Activated CD4-positive, alpha-beta T cell treated with anti-CD3 and anti-CD28 coated beads for 1 hour (primary cell): ENCODE measurements at places on chromosomes 1 and 21.

DNA sequence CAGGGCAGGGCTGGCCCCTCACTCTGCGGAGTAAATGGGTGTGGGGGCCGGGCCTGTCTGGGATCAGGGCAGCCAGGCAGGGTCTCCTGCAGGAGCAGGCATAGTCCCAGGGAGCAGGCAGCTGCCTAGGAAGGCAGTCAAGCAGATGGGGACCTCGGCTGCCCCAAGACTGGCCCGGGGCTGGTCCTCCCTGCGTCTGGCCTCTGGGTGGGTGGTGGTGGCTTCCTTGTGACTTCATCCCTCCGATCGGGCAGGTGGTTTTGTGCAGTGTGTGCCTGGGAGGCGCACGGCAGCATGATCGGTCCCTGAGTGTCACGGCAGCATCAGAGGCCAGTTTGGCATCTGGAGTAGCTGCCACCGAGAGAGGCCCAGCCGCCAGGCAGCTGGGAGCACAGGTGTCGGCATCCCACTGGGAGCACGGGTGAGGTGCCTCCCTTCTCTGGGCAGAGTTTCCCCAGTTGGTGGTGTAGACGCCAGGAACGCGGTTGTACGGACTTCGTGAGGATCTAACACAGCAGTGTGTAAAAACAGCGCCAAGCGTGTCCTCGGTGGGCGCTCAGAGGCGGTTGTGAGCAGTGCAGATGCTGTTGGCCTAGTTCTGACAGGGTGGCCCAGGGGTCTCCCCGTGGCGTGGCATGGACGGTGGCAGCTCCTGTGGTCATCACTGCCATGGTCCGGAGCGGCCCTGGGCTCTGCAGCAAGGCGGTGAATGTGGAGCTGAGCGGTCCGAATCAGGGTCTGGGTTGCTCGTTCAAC, 45.9 kb downstream of the PRKCZ start:
- DNase-seq, result no peak

- no peak for DNase-seq
Measured at GRCh38 chr21:36103434-36103833, 31.4 kb upstream of the CBR3 start.

DNA sequence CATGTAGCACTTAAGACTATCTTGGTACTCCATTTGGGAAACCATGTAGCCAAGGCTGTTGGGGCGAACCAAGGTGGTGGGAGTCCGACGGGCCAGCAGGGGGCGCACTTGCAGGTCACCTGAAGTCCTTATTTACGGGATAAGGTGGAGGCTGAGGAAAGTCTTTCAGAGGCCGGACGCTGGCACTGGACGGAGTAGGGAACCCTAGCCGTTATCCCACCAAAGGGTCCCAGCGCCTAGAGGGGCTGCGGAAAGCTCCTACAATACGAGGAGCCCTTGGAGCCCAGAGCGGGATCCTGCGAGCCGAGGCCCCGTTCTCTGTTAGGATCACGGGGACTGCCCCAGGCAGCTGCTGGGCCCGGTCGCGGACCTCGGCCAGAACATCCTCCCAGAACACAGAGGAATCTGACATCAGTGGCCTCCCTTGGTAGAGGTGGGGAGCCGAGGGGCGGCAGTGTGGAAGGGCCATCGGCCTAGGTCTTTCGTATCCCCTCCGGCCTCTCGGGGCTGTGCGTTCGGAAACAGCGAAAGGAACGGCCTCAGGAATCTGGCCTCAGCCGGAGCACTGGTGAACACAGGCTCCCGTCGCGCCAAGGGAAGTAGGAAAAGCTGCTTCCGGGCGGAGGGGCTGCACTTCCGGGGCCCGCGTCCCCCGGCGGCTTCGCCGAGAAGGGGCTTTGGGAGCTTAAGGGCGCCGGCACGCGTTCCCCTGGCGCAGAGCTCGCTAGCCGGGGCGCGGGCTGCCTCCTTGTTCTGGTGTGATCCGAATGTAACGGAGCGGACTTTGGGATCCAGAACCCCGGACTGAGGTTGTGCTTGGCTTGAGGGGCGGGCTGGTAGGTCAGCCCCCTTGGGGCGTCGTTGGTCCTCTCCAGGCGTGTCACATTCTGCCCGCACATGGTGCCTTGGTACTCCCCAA, 29.9 kb upstream of the RPTN start:
- DNase-seq, result peak; percentile 66

DNA sequence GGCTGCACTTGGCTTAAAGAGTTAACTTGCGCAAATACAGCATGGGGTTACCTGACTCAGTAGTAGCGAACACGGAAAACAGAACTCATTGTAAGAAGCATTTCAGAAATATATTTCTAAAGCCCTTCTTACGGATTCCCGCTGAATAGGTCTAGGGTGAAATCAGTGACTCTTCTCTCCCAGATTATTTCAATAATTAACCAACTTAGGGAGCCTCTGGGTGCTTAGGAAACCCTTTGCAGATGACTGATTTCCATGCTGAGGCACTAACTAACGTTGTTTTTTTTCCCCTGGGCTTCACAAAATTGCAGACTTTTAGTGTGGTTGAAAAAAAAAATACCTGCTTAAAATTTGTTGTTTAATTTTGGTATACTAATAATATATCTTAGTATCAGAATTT, 40.3 kb downstream of the BTG3 start:
- DNase-seq, result no peak

DNA sequence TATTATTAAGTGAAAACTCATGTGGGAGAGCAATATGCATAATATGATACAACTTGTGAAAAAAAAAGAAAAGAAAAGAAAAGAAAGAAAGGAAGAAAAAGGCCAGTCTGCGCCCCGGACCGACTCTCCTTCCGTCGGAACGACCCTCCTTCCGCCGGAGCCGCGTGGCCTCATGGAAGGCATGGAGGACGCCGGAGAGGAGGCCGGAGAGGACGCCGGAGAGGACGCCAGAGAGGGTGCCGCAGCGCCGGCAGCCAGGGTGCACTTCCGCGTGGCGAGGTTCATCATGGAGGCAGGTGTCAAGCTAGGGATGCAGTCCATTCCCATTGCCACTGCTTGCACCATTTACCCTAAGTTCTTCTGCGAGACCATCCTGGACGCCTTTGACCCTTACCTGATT, 185.9 kb downstream of the NR5A2 start:
- no peak for DNase-seq

DNA sequence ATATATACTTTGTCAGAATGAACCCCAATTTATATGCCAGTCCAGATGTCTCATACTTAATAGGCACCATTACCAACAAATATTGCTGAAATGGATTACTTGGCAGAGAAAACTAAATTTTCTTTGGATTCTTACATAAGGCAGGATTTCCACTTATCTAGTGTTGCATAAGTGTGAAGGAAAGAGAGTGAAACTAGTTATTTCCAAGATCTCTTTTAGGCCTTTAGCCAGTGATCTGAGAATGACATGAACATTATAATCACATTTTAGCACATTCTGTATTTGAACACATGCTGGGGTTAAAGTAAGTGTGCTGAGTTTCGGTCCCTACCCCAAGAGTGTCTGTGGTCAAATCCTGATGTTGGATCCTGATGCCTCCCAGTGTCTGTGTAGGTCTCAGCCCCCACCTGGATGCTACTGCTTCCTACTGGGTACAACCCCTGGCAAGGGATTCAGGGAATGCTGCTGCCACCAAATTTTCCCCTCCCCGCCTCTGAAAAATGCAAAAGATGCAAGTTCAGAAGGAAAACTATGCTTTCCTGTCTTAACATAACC, 11.2 kb downstream of the DDAH1 start:
- DNase-seq, result no peak

DNA sequence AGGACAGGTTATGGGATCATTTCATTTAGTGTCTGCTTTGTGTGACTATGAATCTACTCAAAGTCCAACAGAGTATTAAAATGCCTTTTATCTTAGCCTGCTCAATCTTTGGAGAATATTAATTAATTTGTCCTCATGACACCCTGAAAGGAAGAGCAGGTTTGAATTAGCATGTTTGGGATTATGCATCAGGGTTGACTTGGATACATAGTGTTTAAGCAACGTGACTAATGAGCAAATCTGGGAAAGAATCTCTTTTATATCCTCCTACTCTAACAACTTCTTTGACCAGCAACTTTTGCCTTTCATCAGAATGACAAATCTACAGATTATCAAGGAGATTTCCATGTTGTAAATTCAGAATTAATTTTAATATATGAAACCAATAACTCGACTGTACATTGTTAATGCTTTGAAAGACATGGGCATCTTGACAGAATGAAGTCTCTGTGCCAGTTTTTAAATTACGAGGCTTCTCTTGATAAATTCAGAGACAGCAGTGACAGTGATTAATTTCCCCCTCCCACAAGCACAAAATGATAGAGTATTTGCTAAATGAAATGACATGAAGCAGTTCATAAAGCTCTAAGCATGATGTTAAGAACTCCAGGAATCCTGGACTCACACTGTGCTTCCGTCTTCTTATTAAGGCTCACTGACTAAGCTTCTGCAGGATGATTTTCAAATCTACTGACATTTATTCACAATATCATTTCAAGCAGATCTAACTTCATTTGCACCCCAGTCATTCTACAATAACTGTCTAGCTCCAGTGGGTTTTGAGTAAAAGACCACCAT, 156.5 kb downstream of the PCNX2 start:
- DNase-seq, result no peak

GRCh38 chr1:207331354-207332313, 10.2 kb downstream of the CD55 start:
- no peak for DNase-seq

DNA sequence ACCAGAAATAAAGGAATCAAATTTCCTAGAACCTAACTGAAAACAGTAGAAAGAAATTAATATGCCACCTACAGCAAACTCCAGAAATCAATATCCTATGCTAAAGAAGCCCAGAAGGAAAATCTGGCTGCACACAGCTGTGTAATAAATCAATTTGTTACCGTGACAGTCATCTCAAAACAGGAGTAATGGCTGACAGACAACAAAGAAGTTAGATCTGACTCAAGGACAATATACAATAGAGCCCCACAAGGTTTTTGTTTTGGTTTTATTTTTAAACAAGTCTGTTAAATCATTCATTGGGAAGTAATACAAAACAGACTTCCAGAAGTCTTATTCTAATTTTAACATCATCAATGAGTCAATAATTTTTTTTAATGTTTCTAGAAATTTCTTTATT, 168.4 kb downstream of the RERE start:
- DNase-seq, result no peak

GRCh38 chr1:84347271-84347931, 45.9 kb downstream of the SAMD13 start:
- no peak for DNase-seq

DNA sequence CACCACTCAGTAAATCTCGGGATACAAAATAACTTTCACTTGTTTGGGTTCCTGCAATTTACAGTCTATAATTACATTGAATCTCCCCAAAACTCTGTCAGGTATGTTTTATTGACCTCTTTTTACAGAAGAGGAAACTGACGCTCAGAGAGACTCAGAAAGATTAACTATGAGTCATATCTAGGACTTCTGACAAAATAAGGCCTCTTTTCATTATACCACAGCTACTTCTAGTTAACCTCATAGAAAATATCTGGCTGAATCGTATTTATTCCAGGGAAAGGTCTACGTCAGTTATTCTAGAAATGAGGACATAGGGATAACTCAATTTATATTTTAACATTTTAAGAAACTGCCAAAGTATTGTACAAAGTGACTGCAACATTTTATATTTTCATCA, 211.1 kb upstream of the FAM78B start:
- no peak for DNase-seq

DNA sequence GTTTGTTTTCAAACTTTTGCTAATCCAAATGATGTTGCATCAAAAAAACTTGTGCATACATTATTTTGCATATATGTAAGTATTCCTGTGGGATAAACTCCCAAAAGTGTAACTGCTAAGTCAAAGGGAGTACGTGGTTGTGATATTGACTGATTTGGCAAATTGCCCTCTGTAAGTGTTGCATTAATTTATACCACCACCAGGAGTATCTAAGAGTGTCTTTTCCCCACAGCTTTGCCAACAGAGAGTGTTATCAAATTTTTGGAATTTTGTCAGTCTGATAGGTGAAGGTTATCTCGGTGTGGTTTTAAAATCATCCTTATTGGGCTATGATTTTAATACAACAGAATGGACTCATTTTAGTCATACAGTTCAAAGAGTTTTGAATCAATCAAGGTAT, 30.1 kb upstream of the PARP1 start:
- no peak for DNase-seq

- DNase-seq, result no peak
Measured at GRCh38 chr1:62309906-62310305, 9.3 kb downstream of the KANK4 start.

GRCh38 chr1:46342084-46342656, 1.6 kb downstream of the NSUN4 start:
- DNase-seq, result no peak

DNA sequence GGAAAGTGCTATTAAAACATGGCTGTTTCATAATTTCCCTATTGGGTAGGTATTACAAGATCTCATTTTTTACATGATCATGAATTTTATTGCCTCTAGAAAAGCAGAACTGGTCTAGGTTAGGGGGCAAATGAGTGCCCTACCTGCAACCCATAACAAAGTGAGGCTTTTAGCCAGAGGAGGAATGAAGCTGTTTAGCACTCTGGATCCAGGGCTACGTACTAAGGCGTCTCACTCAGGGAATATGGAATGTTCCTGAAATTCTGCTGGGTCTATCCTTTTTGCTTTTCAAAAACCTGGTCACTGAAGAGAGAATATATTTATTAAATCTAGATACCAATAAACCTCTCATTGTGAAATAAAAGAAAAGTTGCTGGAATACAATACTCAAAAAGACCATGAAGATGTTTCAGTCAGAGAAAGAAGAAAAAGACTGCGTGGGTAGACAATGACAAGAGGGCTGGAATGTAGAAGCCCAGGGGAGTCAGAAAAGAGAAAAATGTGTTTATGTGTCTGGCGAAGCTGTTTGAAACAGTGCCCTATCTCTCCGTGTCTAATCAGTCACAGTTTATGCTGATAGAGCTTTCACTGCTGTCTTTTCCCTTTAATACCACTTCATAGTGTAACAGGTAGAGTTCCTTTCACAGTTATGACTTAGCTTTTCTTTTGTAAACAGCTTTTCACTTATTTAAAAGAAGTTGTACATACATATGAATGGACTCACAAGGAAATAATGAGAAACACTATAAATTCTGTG, 25.0 kb upstream of the SYDE2 start:
- DNase-seq, result no peak

GRCh38 chr21:37357691-37358090, 8.9 kb upstream of the DYRK1A start:
- DNase-seq, result no peak

DNA sequence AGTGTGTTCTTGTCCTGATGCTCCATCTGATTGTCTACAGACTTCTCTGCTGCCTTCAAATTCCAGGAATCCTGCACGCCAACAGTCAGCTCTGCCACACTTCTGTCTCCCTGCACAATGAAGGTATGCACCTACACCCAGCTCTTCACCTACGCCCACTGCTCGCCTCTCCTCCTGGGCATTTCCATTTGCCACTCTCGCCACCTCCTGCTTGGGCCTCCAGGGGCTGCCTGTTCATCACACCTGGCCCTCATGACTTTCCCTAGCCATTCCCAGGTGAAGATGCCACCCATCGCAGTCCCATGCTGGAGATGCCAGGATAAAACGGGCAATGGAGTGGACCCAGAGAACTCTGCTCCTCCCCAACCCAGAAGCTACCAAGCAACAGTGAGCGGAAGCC, 96.5 kb upstream of the ATP1A1 start:
- no peak for DNase-seq
